ENCODE measurements at places on chromosomes 4 and X.

GRCh38 chr4:162945713-162946112, 221.0 kb downstream of the NAF1 start:
- DNase-seq: no peak

- no peak for DNase-seq
Measured at GRCh38 chrX:51860679-51861078, 32.7 kb upstream of the MAGED1 start.

GRCh38 chr4:17997129-17997528, 24.4 kb downstream of the LCORL start:
- DNase-seq: no peak

- DNase-seq: no peak
Measured at GRCh38 chrX:148695255-148695654, 194.8 kb downstream of the AFF2 start.

DNA sequence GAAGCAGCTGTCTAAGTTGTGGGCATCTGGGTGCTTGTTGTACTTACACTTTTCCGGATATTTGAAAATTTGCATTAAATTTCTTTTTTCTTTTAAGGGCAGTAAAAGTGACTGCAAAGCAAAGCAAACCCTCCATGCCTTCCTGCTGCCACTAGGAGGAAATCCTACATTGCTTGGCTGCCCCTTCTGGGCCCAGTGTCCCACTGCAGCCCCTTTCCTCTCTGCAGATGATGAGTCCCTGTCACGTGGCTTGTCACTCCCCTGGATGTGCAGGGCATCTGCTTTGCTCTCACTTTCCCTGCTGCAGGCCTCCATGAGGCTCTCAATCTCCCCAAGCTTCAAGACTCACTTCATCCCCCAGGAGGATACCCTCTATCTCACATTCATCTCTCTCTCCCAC, 12.7 kb downstream of the TSR2 start:
- DNase-seq: no peak

DNA sequence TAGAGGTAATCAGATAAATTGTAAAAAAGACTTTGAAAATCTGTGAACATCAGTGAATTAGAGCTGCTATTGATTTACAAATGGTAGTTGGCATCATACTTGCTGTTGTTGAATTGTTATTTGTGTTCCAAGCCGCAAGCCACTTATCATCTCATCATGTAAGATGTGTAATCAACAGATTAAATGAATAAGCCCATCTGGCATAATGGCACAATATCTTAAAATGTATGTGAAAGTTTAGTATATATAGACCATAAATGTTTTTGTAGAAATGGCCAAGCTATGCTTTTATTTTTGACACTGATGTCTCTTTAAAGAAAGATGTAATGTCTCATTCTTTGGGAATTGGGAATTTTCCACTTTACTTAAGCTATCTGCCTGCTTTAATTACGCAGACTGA, 682.6 kb upstream of the GNPDA2 start:
- DNase-seq: no peak

DNA sequence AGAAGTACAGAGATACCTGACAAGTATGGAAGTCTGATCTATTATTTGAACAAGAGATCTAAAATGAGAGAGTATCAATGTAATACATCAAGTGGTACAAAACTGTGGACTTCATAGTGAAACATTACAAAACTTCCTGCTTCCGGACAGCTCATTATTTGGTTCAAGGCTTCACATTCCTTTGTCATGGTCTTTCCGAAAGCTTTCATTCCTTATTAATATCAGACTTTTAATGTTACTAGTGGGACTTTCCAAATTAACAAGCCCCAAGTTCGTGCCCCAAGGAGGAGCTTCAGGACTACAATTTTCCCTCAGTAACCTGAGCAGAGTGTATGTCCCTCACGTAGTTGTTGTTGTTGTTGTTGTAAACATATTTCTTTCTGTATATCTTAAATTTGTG, 1.2 kb downstream of the CHIC2 start:
- DNase-seq: no peak

DNA sequence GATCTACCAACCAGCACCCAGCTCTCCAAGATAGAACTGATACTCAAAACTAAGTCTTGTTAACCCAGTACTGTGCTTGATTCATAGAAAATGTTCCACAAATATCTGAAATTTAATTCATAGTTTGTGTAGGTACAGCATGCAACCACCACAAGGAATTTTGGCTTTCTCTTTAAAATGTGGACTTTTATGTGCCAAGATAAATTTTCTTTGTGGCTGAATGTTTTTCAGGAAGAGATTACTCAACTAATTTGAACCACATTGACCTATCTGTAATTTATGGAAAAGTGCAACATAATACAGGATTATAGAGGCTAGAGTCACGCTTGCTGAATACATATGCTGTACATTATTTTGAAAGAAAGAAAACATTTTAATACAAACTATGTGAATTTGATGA, 730.8 kb downstream of the IL1RAPL1 start:
- DNase-seq: no peak

- DNase-seq: no peak
Measured at GRCh38 chr4:162406637-162407365, 243.0 kb upstream of the FSTL5 start.

GRCh38 chrX:139187738-139188137, 342.8 kb upstream of the F9 start:
- no peak for DNase-seq

GRCh38 chr4:188332265-188332664, 193.0 kb downstream of the TRIML1 start:
- no peak for DNase-seq

GRCh38 chr4:89382439-89382838, 74.8 kb upstream of the GPRIN3 start:
- no peak for DNase-seq

DNA sequence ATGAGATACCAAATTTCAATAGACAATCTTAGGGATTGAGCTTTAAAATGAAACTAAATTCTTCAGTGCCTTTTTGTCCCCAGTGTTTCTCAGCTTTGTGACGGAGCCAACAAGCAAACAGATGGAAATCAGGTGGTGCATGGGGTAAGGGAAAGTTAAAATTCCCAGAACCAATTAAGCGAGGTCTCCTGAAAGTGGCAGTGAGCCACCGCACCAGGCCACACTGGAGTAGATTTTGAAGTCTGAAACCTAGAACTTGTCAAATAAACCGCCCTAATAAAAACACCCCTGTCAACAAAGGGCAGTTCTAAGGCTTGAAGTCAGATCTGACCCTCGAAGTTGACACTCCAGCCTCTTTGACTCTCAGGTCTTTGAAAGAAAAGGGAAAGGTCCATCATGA, 40.6 kb upstream of the DYNLT3 start:
- DNase-seq: no peak

GRCh38 chr4:35493977-35494376, 750.3 kb downstream of the ARAP2 start:
- DNase-seq: no peak

DNA sequence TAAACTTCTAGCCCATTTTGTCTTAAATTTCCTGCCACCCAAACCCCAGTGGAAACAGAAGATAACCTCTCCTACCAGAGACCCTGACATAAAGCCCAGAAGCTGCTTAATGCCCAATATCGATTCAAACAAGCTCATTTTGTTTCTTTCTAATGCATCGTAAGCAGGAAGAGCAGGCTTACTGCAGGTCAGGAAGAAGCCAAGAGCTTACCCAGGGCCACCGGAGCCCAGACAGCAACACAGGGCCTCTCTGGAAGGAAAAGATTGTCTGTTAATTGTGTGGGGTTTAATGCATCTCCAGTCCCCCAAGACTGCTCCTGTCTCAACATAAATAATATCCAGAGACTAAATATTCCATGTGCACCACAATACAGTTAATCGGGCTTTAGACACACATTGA, 177.3 kb upstream of the NOCT start:
- DNase-seq: no peak

GRCh38 chrX:21990832-21991231, 41.3 kb upstream of the PHEX start:
- no peak for DNase-seq

DNA sequence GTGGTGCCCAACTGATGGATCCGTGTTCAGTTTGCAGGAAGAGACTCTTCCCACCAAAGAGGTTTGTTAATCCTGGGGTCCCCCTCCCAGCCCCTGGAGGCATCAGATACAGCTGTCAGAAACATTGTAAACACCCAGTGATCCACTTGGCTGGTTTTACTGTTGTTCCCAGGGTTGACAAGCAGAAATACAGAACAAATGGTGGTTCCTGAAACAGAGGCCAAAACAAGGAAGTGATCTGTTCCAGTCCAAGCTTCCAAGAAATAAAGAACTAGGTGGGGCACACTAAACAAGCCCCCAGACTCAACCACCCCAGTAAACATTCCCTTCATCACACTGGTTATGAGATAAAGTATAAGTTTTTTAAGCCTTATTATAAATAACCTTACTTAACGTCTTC, 1.4 kb downstream of the TMLHE start:
- DNase-seq: no peak

- DNase-seq: no peak
Measured at GRCh38 chr4:60259781-60260180, 940.3 kb upstream of the ADGRL3 start.

DNA sequence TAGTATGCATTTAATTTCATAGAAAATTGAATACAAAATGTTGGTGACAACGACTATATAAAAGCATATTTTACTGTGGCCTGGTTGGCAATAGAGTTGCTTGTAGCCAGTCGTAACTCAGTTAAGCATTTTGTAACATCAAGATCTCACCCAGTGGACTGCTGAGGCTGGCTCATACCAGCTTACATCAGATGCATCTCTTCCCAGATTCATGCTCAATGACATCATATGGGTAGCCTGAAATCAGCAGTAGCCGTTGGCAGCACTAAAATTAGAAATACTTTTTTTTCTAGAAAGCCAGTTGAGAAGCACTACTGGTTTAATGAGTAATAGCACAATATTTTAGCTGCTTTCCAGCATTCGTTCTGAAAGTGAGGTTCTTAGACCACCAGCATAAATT, 341.2 kb downstream of the TECRL start:
- no peak for DNase-seq
